Pancreas (tissue), 10 donors: ENCODE measurements at places on chromosomes 2 and 18. TPM values are rescaled to one million over a fixed set of nuclear protein-coding genes. Genes with fewer than 3 reads are reported as not detected.

Gene SGPP2
- 10.3 TPM for total RNA-seq

Gene TTR
- 153 TPM for total RNA-seq

Gene RBKS
- total RNA-seq, result 2.4 TPM

Gene AOX1
- 94.6 TPM for total RNA-seq

Gene TPO
- total RNA-seq, result not detected

Gene CNTNAP5
- total RNA-seq, result 0.09 TPM

Gene LRRC30
- total RNA-seq, result not detected

Gene CDH19
- 0.37 TPM for total RNA-seq

Gene C2orf78
- not detected for total RNA-seq

GRCh38 chr2:50396298-50396631 is 635.7 kb downstream of the NRXN1 start:
- H3K4me3 ChIP-seq, result no peak overlapping the region
- H3K36me3 ChIP-seq, result no peaks in the 10 kb centered on the region
- no peak overlapping the region for H3K27ac ChIP-seq
- no peaks in the 10 kb centered on the region for H3K4me1 ChIP-seq
- no peak for DNase-seq

- H3K27ac ChIP-seq, result peak overlapping the region; percentile 70
- DNase-seq, result no peak
- H3K36me3 ChIP-seq, result no peaks in the 10 kb centered on the region
- peak overlapping the region; percentile 60 for H3K4me3 ChIP-seq
- H3K4me1 ChIP-seq, result peaks cover 17% of the 10 kb centered on the region
Observed at GRCh38 chr2:199458806-199459285, 1.1 kb upstream of the SATB2 start.

DNA sequence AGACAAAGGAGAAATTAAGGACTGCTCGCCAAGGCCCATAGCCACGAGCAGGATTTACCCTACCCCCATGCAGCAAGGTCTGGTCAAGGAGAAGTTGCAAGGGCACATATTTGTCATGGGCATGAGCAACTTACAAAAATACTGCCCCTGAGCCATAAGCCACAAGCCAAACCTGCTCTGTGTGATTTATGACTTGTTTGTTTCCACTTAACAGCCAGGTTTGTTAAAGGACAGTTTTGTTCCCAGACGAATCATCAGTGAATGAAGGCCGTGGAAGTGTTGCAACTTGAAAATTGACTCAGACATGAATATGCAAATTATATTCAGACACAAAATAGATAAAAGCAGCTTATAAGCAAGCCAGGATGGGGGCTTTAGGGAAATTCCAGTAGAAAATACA is 31.3 kb upstream of the EVA1A start:
- H3K4me1 ChIP-seq, result no peaks in the 10 kb centered on the region
- H3K27ac ChIP-seq, result peak overlapping the region; percentile 66
- H3K4me3 ChIP-seq, result no peak overlapping the region
- H3K36me3 ChIP-seq, result no peaks in the 10 kb centered on the region
- DNase-seq, result no peak
- H3K27me3 ChIP-seq, result no peaks in the 10 kb centered on the region

- DNase-seq, result peak; percentile 84
- peak within 1 kb of the TSS; percentile 62 for H3K4me3 ChIP-seq
- H3K4me1 ChIP-seq, result peaks cover 7% of the 10 kb centered on the region
- H3K36me3 ChIP-seq, result no peaks in the 10 kb centered on the region
Observed at GRCh38 chr2:161308178-161308955, at the start of gene PSMD14. Gene PSMD14, plus strand, starts transcription at chr2:161308425. Its CDS starts 10,401 bp downstream, at chr2:161318826.

GRCh38 chr18:57644540-57644939 is 22.9 kb upstream of the NARS1 start:
- no peak overlapping the region for H3K4me3 ChIP-seq
- no peak overlapping the region for H3K27ac ChIP-seq
- no peak for DNase-seq
- no peaks in the 10 kb centered on the region for H3K36me3 ChIP-seq
- no peaks in the 10 kb centered on the region for H3K4me1 ChIP-seq

GRCh38 chr2:443741-444140 is 155.8 kb upstream of the ALKAL2 start:
- no peaks in the 10 kb centered on the region for H3K36me3 ChIP-seq
- no peak for DNase-seq
- no peaks in the 10 kb centered on the region for H3K27me3 ChIP-seq
- no peaks in the 10 kb centered on the region for H3K4me1 ChIP-seq
- H3K27ac ChIP-seq, result no peak overlapping the region

- DNase-seq, result no peak
- H3K27ac ChIP-seq, result no peak overlapping the region
- no peaks in the 10 kb centered on the region for H3K36me3 ChIP-seq
- H3K27me3 ChIP-seq, result no peaks in the 10 kb centered on the region
- no peaks in the 10 kb centered on the region for H3K4me1 ChIP-seq
Observed at GRCh38 chr2:211688196-211688595, 850.4 kb downstream of the ERBB4 start.

DNA sequence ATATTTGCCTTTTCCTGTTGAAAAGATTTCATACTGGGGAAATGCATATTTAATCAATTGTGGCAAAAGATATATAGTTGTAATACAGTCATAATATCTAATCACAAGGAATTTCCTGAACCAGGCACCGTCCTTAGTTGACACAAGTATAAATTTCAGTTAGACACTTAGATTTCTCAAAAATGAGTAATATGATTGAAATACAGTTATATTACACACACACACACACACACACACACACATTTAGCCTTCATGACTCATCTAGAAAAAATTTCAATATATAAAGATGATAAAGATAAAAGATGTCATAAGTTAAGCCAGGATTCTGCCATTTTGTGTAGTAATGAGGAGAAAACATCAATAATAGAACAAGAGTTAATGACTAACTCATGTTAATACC is 258.4 kb upstream of the ZNF804A start:
- no peaks in the 10 kb centered on the region for H3K27me3 ChIP-seq
- no peak overlapping the region for H3K27ac ChIP-seq
- H3K36me3 ChIP-seq, result no peaks in the 10 kb centered on the region
- no peaks in the 10 kb centered on the region for H3K4me1 ChIP-seq

DNA sequence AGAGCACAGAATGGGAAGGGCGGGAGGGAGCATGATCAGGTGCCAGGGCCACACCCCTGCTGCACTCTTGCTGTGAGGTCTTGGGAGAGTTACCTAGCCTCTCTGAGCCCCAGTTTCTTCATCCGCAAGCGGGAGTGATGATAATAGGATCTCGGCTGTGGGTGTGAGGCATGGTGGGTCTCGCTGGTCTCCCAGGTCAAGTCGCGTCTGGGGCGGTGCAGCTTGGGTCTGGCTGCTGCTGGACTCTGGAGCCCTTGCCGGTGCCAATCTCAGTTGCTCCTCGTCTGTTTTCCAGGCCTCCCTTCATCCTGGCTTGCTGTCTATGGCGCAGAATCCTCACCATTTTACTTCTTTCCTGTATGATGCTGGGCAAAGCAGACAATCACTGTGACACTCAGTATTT is 130.3 kb upstream of the RAB12 start:
- H3K27me3 ChIP-seq, result no peaks in the 10 kb centered on the region
- no peak overlapping the region for H3K4me3 ChIP-seq
- no peaks in the 10 kb centered on the region for H3K4me1 ChIP-seq
- no peak overlapping the region for H3K27ac ChIP-seq
- DNase-seq, result no peak

DNA sequence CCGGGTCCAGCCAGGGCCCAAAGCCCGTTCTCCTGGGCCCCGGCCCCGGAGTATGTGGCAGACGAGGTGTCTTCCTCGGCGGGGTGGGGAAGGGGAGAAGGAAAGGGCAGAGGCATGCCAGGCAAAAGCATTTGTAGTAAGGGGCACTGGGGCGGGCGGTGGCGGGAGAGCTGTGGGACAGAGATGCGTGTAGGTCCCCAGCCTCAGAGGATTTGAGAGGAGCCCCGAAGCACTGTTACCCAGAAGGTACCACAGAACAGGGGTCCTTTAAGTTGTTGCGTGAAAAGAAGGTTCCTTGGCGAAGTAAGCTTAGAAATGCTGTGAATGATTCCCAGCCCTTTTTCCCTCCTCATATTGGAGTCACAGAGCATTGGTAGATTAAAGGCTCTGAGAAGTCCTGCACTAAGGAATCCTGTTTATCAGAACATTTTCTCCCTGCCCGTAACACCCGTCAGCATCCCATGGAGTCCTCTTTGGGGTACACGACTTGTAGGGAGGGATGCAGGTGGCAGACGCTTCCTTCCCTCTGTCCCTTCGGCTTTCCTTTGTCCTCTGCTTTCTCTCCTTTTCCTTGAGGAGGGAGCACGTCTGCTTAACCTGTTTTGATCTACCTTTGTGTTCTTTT is 12.5 kb downstream of the GAREM2 start:
- no peaks in the 10 kb centered on the region for H3K4me1 ChIP-seq
- DNase-seq, result no peak
- peak overlapping the region; percentile 54 for H3K4me3 ChIP-seq
- H3K27ac ChIP-seq, result no peak overlapping the region
- no peaks in the 10 kb centered on the region for H3K36me3 ChIP-seq
- no peaks in the 10 kb centered on the region for H3K27me3 ChIP-seq

GRCh38 chr18:45635893-45636509 is 20.7 kb downstream of the SLC14A2 start:
- H3K4me3 ChIP-seq, result no peak overlapping the region
- no peaks in the 10 kb centered on the region for H3K36me3 ChIP-seq
- no peaks in the 10 kb centered on the region for H3K27me3 ChIP-seq
- DNase-seq, result no peak
- H3K27ac ChIP-seq, result no peak overlapping the region
- no peaks in the 10 kb centered on the region for H3K4me1 ChIP-seq

DNA sequence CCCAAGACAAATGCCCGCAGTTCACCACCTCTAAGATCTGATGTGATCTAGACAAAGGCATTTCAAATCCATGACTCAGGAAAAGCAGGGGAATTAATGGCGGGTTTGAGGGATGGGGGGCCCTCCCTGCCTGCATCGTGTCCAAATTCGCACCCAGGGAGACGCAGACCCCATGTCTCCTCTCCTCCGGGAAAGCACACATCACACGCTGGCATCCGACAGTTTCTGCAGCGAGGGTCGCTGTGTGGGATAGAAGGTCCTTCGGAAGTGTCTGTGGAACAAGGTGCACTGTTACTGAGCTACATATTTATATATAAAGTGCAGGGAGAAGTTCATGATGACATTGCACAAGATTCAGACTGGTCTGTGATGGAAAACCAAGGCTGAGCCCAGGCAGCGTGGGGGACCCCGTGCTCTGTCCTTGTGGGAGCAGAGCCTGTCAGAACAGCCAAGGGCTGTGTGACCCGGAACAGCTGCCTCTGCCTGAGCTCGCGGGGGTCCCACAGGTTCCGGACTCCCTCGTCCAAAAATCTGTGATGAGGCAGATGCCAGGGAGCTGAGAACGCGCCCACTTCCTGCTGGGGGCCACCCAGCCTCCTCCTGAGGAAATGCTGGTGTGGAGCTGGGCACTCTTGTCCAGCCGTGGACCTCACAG is 82.3 kb upstream of the CTDP1 start:
- no peak for DNase-seq
- no peak overlapping the region for H3K4me3 ChIP-seq
- no peaks in the 10 kb centered on the region for H3K36me3 ChIP-seq
- H3K27me3 ChIP-seq, result no peaks in the 10 kb centered on the region

DNA sequence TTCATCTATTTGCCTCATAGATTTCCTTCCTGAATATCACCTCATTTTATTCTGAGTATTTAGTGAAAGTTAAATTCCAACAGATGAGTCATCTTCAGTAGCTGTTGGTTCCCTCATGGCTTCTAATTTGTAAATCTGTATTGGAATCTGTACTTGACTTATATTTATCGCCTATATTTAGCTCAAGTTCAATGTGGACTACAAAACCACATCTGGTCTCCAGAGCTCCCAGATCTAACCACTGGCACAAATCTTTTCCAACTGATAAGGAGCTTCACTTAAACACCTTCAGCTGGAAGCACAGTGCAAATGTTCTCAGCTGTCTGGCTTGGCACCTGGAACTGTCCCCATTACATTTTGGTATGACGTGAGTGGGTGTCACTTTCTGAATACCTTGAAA is 82.8 kb upstream of the DSEL start:
- H3K27ac ChIP-seq, result no peak overlapping the region
- H3K36me3 ChIP-seq, result no peaks in the 10 kb centered on the region
- no peak overlapping the region for H3K4me3 ChIP-seq
- H3K4me1 ChIP-seq, result no peaks in the 10 kb centered on the region
- no peaks in the 10 kb centered on the region for H3K27me3 ChIP-seq

DNA sequence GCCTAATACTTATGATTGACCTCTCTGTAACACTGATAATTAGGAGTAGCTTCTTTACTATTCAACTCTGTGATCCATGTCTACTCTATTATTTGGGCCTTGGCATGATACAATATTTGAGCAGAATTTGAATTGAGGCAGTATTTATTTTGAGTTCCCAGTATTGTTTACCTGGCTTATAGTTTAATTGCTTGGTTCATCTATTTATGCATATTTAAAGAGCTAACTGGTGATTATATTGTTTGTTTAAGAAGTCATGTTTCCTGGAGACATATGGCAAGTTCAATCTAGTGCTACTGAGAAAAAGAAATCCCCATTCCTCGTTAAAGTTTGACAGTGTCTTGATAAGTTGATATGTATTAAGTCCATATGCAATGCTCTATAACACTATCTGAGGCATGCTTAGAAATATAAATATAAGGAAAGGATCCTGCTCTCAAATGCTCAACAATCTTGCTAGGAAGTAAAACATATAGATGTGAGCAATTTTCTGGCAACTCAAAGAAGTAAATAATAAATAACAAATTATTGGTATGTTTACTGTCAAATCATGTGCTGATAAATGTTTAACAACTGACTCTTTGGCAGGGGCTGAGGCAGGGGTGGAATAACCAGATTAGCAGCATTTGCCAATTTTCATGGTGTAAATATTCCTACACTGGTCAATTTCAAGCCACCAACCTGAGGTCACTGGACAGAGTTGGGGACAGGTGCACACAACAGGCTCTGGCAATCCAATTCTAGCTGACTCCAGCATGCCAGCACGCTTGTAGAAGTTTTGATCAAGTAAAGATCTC is 430.2 kb upstream of the PIK3C3 start:
- no peaks in the 10 kb centered on the region for H3K4me1 ChIP-seq
- no peaks in the 10 kb centered on the region for H3K36me3 ChIP-seq
- DNase-seq, result no peak
- H3K27me3 ChIP-seq, result no peaks in the 10 kb centered on the region
- no peak overlapping the region for H3K27ac ChIP-seq

GRCh38 chr18:62329691-62330454 is 4.8 kb downstream of the TNFRSF11A start:
- no peaks in the 10 kb centered on the region for H3K4me1 ChIP-seq
- DNase-seq, result no peak
- H3K27me3 ChIP-seq, result no peaks in the 10 kb centered on the region
- H3K27ac ChIP-seq, result peak overlapping the region; percentile 60
- no peaks in the 10 kb centered on the region for H3K36me3 ChIP-seq
- no peak overlapping the region for H3K4me3 ChIP-seq

- no peaks in the 10 kb centered on the region for H3K36me3 ChIP-seq
- no peaks in the 10 kb centered on the region for H3K4me1 ChIP-seq
- no peak for DNase-seq
- no peak overlapping the region for H3K27ac ChIP-seq
Observed at GRCh38 chr2:200763422-200763821, 48.3 kb upstream of the BZW1 start.

- H3K4me1 ChIP-seq, result peaks cover 39% of the 10 kb centered on the region
- no peaks in the 10 kb centered on the region for H3K36me3 ChIP-seq
- H3K27me3 ChIP-seq, result no peaks in the 10 kb centered on the region
- H3K27ac ChIP-seq, result peak overlapping the region; percentile 100
- peak overlapping the region; percentile 96 for H3K4me3 ChIP-seq
Observed at GRCh38 chr2:177264209-177264692, 276 bp downstream of the NFE2L2 start.

GRCh38 chr2:53911434-53912189 is 51.8 kb upstream of the GPR75 start:
- H3K4me3 ChIP-seq, result no peak overlapping the region
- no peaks in the 10 kb centered on the region for H3K27me3 ChIP-seq
- H3K27ac ChIP-seq, result no peak overlapping the region
- no peak for DNase-seq
- peaks cover 5% of the 10 kb centered on the region for H3K36me3 ChIP-seq
- peaks cover 4% of the 10 kb centered on the region for H3K4me1 ChIP-seq

- H3K4me3 ChIP-seq, result no peak overlapping the region
- no peaks in the 10 kb centered on the region for H3K4me1 ChIP-seq
- no peaks in the 10 kb centered on the region for H3K27me3 ChIP-seq
- no peak for DNase-seq
Observed at GRCh38 chr18:79470547-79470946, 74.8 kb downstream of the NFATC1 start.
